ENCODE measurements at places on chromosomes 2 and 18.

DNA sequence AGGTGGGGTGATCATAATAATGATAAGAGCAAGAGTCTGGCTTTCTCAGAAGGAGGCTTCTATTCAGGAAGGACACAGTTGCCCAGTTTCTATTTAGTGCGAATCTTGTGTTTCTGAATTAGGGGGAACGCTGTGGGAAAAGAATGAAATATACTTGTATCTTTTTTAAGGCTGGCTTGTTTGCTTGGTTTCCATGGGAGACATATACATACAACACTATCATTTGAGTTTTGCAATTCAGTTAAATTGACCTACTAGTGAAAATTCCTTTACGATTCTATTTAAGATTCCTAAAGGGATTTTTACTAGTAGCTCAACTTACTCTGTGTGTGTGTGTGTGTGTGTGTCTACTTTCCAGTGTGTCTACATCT lies 24.7 kb upstream of the ANKRD62 start:
- no peak for DNase-seq

- peak; percentile 13 for DNase-seq
Observed at GRCh38 chr2:153394247-153394646, 84.3 kb downstream of the RPRM start.

DNA sequence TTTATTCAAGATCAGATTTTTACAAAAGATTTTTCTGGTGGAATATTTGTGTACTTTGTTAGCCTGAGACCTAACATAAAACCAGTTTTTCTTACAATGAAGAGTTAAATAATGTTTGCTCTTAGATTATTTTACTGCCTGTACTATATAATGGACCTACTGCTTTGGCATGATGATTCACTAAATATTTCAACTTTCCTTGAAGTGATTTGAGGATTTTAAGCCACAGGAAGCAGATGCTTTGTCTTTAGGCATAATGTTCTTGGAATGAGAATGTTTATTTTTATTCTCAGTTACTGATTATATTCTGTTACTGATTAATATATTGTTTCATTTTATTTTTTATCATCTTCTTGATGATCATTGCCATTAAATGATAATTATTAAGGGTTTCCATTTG lies 175.3 kb upstream of the LRP1B start:
- peak; percentile 11 for DNase-seq

DNA sequence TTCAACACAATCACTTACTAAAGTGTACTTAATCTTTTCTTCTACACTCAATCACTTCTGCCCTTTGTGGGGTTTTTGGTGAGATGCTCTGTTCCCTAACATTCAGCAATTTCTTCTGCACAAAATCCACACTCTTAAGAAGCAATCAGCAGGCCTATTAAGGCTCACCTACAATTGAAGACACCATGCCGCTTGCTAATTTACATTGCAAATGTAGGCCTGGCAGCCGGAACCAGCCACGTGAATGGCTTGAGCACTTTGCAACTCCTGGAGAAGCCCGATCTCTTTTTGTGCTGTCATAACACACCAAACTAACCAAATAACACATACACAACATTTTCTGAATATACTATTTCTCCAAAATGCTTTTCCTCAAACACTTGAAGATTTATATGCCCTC lies 66.3 kb downstream of the NYAP2 start:
- DNase-seq, result no peak

DNA sequence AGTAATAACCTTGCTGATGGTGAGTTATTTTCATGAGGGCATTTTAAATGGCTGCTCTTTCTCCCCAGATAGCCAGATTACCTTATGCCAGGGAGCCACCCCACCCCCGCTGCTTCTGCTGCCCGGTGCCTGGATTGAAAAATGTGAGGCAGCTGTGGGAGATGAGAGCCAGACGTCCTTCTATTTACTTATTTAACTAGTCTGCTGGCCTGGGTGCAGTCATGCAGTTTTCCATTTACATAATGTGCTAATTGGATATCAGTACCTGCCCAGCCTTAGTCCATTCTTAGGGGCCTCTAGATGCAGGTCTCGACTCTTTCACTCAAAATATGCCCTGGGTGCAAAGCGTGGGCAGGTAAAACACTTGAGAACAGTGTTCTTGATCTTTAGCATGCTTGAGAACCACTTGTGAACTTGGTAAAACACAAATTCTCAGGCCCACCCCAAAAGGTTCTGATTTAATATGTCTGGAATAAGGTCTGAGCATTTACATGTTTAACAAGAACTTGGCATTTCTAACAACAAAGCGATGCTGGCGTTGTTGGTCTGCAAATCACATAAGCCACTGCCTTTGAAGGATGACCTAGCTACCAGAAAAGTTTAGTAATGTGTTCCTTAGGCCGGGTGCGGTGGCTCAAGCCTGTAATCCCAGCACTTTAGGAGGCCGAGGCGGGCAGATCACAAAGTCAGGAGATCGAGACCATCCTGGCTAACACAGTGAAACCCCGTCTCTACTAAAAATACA lies 154.3 kb downstream of the NRP2 start:
- no peak for DNase-seq

GRCh38 chr2:240387669-240388358 lies 47.6 kb upstream of the GPC1 start:
- peak; percentile 95 for DNase-seq

- DNase-seq, result no peak
Observed at GRCh38 chr2:133506996-133507395, 61.3 kb downstream of the NCKAP5 start.

DNA sequence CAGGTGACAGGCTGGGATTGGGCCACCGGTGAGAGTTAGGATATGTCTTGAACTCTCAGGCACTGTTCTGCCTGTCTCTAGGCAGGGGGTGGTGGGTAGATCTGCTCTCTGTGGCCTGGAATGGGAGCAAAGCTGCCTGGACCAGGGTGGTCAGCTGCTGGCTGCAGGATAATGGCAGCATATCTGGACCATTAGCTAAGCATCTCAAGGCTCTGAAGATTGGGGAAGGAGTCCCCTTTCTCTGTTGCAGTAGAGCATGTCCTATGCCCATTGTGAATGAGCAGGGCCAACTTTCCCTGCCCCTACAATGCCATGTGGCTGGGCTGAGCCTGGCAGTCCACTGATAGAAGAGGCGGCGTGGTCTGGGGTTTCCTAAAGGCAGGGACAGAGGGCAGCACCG lies 34.6 kb downstream of the LOXHD1 start:
- DNase-seq, result no peak

DNA sequence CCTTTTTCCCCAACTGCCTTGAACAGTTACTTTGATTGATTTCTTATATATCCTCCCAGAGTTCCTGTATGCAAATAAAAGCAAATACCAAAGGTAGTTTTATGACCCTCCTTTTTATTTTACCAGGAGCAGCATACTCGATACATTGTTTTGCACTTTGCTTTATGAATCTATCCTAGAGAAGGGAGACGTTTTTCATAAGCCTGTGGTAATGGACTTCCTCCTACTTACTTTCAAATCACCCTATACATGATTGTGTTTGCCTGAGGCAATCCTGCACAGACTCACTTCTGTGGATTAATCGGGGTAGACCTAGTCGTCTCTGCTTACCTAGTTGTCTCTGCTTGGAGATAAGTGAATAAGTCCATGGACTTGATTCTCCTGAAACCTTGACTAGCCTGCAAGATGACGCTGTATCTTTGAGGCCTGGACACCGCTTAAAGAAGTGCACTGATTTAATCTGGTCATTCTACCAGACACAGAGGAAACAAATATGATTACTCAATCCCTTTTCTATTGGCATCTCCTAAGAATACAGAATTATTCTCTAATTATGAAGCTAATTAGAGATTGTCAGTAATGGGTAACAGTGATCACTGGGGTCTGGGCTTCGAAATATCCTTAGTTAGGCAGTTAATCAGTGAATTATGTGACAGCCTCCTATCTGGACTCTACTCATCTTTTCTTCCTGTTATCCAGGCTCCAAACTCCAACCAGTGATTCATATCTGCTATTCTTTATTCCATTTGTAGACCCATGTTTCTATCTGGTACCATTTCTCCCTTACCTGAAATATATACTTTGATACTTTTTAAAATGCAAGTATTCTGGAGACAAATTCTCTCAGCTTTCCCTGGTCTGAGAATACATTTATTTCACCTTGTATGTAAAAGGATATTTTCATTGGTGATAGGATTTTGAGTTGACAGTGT lies 447.4 kb upstream of the TRIB2 start:
- DNase-seq, result no peak

DNA sequence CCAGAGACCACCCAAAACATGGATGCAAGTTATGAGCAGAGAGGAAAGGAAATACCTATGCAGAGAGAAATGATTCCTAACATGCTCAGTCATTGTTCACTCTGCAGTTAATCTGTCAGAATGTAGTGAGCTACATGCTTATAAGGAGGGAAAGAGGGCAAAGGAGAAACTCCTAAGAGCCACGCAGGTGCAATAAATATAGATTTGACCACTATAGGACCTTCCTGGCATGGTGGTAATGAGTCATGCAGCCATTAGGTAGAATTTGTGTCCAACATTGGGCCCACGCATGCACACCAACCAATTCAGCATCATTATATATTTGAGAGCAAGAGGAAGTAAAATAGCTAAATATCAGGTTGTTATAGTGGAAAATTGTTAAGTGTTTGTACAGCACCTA lies 699.9 kb downstream of the DSC3 start:
- DNase-seq, result no peak

GRCh38 chr2:47842846-47843245 lies 59.9 kb downstream of the MSH6 start:
- DNase-seq, result no peak

DNA sequence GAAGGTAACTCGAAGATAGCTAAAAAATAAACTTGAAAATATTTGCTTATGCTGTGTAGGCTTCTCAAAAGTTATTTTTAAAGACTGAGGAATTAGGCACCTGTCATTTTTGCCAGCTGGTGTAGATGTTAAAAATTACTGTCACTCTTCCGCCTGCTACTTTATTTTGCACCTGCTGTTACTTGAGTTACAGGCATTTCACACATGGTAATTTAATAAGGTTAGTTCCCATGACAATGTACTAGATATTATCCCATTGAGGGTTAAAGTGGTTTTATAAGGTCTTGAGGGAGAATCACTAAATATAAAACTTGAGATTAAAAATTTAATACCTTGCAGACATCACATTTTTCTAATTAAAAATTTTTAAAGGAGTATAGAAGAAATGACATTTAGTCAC lies 26.6 kb downstream of the MYL1 start:
- DNase-seq, result no peak

- no peak for DNase-seq
Observed at GRCh38 chr2:9168821-9169221, 37.8 kb upstream of the ASAP2 start.

- no peak for DNase-seq
Observed at GRCh38 chr2:74513605-74514367, 464 bp upstream of the TLX2 start.

DNA sequence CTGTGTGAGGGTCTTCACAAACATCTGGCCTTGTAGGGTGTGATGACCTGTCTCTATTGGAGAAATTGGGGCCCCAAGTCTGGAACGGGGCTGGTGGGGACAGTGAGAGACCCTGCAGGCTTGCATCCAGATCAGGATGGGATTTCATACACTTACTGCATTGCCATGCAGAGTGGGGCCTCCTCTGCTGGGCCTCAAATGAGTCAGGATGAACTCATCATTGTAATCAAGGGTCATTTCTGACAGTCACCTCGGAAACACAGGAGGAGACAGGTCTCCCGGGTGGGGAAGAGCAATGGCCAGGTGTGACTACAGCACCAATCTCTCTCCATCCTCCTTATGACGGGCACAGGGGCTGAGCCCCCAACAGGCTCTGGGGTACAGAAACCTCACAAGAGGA lies 48.1 kb upstream of the GALR1 start:
- DNase-seq, result no peak

- no peak for DNase-seq
Observed at GRCh38 chr2:158319269-158319668, 137.3 kb downstream of the CCDC148 start.

DNA sequence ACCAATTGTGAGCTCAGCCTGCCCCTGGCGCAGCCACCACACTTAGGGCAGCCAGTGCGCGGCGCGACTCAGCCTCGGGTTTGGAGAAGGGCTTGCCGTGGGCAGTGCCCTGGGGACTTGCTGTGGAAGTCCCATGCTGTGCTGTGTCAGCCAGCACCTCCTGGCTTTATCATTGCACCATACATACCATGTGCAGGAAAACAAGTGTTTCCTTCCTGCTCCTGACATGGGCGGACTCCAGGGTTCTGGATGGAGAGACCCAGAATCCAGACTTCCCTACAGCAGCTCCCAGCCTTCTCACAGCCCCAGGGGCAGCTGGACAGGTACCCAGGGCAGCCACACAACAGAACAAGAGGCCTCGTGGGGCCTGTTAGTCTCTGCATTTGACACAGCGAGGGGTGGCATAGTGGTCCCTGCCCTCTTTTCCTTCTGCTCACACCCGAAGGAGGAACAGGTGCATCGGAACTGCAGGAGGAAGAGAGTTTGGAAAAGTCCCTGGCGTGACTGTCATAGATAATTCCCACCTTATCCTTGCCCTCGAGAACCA lies 54.2 kb downstream of the SDC1 start:
- DNase-seq, result no peak

DNA sequence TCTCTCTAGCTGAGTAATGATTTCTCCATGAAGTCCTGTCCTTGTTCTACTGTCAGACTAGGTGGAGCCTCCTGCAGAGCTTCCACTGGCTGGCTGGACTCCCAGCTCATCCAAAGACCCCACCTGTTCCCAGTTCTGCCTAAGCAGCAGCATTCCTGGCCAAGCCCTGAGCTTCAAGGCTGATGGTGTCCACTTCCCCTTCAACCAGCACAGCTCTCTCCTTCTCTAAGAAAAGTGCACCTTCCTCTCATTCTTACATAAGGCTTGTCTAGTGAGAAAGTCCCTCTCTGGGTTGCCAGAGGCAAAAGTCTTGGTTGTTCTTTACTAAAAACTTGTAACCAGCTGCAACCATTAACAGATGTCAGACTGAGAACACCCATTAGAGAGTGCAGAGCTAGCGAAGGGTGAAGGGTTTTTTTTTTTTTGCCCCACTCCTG lies 58.9 kb downstream of the CXCR4 start:
- DNase-seq, result no peak

DNA sequence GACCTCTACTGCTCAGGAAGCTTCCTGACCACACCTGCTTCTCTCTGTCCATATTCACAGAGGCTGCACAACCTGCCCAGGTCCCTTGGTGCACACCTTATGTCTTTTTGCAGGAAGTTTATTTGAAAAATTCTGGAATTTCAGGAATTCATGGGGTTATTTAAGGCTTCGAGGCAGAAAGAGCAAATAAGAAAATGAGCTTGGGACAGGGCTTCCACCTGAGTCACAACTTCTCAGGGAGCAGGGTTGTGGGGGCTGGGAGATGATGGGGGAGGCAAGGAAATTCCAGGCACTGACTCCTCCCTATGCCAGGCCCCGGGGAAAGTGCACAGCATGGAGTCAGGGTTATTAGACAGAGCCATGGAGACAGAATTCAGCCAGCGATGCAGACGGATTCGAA lies 57.7 kb downstream of the INHBB start:
- peak; percentile 19 for DNase-seq

Measured in fibroblast of skin of right biceps (primary cell).